ENCODE measurements at places on chromosomes 16 and 17. TPM values are rescaled to one million over a fixed set of nuclear protein-coding genes. Genes with fewer than 3 reads are reported as not detected.

DNA sequence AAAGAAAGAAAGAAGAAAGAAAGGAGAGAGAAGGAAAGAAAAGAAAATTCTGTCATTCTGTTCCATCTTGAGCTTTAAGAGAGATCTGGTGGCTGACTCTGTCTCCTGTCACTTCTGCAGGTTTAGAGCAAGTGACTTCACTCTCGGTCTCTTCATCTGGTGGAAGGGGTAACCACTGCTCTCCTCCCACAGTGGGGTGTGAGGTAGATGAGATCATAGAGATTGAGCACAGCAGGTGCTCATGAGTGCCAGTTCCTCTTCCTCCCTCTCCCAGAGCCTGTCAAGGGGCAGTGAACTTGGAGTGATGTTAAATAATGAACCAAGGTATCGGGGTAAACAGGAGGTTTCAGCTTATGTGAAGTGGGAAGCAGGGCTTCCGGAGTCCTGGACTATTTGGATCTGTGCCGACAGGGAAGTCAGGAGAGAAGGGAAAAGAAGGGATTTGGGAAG lies 47.7 kb downstream of the BEAN1 start:
- DNase-seq, result no peak

GRCh38 chr17:32732900-32733299 lies 144.0 kb downstream of the MYO1D start:
- DNase-seq, result no peak

DNA sequence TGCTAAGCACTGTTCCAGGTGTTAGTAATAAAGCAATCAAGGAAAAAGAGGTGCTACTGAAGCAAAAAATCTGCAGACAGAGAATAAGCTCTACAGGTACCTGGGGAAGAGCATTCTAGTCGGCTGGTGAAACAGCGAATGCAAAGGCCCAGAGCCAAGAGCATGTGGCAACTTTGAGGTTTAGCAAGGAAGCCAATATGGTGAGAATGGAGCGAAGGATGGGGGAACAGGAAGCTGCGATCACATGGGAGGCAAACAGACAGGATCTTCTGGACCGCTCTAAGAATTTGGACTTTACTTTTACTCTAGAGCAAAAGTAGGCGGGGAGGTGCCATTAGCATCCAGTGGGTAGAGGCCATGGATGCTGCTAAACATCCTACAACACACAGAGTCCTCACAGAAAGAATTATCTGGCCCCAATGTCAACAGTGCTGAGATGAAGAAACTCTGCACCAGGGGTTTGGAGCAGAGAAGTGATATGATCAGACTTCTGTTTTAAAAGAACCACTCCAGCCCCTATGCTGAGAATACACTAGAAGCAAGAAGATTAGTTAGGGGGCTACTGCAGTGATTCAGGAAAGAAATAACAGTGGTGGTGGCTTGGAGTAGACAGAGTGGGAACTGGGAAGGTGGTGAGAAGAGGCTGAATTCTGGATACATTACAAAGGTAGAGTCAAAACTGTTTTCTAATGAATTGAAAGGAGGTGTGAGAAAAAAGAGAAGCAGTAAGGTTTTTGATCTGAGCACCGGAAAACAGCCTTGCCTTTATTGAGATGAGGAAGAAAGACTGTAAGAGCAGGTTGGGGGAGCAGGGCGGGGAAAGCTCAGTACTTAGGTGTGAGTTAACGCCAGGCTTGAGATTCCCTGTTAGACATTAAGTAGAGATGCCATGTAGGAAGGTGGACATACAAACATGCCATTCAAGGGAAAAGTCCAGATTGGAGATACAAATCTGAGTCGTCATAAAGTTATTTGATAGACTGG lies 11.0 kb downstream of the EFTUD2 start:
- DNase-seq, result no peak

GRCh38 chr17:71855010-71855409 lies 265.8 kb upstream of the SOX9 start:
- no peak for DNase-seq

DNA sequence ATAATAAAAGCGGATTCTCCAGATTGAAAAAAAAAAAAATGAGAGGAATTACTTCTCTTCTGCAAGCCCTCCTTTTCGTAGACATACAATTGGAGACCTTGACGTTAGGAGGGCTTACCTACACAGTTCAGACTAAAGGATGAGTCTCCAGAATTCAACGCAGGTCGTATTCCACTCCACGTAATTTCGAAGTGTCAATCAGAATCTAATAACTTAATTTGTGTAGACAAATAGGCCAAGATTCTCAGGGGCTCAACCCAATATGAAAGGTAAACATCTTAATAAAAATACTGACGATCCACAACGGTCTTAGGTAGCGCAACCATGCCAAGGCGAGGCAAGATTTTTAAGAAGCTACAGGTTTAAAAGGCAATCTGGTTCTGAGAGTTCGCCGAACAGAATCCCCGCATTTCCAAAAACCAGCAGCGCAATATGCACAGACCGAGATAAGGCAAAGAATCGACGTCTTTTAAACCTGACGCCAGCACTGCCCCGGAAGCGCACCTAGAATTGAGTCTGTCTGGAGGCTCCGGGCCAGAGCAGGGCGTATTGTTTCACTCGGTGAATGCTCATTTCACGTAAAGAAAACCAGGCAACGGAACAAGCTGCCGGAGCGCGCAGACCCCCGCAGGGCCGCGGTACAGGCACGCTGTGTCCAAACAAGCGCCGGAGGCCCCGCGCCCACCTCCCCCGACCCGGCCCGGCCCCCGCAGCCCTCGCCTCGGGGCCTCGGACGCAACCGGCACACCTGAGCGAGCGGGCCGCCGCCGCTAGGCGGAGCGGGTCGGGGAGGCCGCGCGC lies 623 bp downstream of the MBTPS1 start:
- DNase-seq, result no peak

DNA sequence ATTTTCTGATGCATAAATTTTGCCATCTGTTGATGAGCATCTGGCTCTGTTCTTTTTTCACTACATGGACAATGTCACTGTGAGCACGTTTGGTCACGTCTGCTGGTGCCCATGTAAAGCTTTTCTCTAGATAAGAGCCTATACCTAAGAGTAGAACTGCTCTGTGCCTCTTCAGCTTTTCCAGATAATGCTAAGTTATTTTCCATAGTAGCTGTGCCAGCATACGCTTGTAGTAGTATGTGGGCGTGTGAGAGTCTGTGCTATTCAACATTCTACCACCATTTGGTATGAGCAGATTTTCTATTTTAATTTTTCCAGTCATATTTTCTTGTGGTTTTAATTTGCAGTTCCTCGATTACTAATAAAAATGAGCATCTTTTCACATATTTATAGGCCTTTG lies 33.2 kb downstream of the VPS35L start:
- no peak for DNase-seq

DNA sequence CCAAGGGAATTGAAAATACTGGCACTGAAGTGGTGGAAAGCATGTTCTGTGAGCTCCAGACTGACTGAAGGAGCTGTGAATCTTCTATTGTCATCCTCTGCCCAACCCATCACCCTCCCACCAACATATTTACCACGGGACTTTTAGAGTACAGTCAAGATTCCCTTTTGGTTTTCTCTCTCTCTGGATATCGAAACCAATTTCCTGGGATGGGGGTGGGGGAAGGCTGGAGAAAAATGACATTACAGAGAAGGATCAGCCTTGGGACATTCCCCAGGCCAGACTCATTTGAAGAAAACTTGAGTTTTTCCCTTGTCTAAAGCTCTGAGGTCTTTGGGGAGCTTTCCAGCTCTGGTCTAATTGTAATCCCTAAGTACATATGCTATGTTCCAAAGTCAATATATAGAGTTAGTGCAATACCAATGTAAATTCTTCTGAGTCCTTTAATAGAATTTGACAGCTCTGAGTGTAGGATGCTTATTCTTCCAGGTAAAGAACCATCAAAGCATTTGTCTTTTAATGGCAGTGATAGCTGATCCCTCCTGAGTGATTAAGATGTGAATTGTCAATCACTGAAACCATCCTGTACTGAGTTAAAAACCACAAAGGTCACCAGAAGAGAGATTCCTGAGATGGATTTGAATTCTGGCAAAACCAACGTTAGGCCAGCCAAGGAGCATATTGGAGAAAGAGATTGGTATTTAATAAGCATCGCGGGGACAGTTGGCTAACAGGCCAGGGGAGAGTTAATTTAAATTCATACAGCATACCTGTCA lies 48.8 kb upstream of the CCL1 start:
- DNase-seq, result no peak

- DNase-seq, result no peak
Observed at GRCh38 chr16:21608639-21609328, 9.4 kb downstream of the METTL9 start.

GRCh38 chr17:58316260-58316960 lies 12.2 kb downstream of the TSPOAP1 start:
- DNase-seq, result no peak

DNA sequence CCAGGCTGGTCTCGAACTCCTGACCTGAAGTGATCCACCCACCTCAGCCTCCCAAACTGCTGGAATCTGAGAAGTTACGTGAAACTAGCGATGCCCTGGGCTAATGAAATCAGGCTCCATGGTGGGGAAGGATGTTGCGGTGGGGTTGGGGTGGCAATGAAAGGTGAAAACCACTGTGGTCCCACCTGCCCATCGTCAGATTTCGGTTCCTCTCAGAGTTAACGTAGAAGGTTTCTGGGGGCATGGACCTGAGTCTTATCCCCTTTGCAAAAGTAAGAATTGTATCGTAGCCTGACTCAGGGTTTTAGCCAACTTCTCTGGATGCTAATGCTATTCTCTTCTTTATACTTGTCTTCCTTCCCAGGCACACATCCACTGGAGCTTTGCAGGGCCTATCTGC lies 402.3 kb downstream of the WWOX start:
- no peak for DNase-seq

The KRT20 gene
- not detected for polyA plus RNA-seq

The CD7 gene
- not detected for polyA plus RNA-seq

The KAT2A gene
- 27.1 TPM for polyA plus RNA-seq
